Mucosa of descending colon (tissue), 3 donors: ENCODE measurements at places on chromosomes 1 and 21.

DNA sequence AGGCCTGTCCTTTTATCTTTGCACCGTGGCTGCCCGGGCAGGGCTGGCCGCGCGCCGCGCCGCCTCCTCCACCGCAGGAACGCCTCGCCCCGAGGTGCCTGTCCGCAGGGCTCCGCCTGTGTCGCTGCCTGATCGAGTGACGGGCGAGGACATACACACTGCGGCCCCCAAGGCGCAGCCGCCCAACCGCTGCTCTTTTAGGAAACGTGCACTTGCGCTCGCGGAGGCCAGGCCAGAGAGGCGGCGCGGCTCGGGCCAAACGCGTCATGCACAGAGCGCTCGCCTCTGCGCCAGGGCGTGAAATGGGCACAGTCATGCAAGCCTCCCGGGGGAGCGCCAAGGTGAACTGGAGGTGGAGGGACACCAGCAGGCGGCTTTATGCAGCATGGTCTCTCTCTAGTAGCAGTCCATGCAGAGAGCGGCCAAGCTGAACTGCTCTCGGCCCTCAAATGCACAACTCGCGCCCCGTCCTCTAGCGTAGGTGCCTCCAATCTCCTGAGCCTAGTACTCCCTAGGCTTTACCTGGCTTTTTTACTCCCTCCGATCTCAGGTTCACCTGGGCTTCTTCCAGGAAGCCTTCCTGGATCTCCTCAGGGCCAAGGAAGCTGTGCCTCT is 12.9 kb downstream of the TRABD2B start:
- no peak for DNase-seq

GRCh38 chr21:28771790-28772501 is 220.7 kb downstream of the LTN1 start:
- no peak for DNase-seq

DNA sequence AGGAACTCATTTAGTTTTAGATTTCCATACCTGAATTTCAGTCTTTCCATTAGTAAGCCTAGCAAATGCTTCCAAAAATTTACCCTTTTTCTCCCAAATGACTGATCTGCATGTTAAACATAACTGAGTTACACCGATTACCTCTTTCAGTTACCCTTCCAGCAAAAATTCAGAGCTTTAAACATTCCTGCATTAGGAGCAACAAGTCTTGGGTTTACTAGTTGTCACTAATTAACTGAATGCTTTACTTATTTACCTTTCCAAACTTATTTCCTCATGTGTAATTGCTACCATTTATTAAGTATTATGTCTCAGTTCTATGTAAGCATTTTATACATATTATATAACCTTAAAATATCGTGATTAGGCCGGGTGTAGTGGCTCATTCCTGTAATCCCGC is 3.1 kb downstream of the LAMTOR5 start:
- DNase-seq = no peak

DNA sequence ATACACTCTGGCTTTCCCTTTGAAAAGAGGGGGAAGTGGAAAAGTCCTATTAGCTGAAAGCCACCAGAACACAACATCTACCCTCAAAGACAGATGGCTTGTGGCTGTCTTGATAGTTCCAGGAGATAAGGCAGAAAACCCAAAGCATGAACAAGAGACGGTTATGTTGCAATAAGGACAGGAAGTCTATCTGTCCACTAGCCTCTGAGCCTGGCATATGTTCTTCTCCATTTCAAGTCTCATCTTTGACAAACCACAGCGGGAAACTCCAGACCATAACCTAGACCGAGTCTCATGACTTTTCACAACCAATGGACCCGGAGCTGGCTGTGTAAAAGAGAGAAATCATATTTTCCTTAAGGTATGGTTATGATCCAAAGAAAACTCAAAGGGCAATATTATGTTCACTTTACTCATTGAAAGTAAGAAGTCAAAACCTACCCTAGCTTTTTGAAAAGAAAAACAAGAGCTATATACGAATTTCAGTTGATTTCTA is 33.8 kb downstream of the DUSP10 start:
- peak; percentile 38 for DNase-seq

- DNase-seq = no peak
Observed at GRCh38 chr1:205569411-205570172, 62.2 kb downstream of the ELK4 start.
